ENCODE measurements at places on chromosomes 1 and 21. TPM values are rescaled to one million over a fixed set of nuclear protein-coding genes. Genes with fewer than 3 reads are reported as not detected.

GRCh38 chr1:10918531-10918930 is 93.9 kb upstream of the TARDBP start:
- H3K27me3 ChIP-seq, result no peaks in the 10 kb centered on the region
- H3K4me3 ChIP-seq, result no peak overlapping the region
- H3K36me3 ChIP-seq, result no peaks in the 10 kb centered on the region
- no peak for DNase-seq

GRCh38 chr1:31531177-31531999 is 44.9 kb upstream of the TINAGL1 start:
- H3K27ac ChIP-seq, result no peak overlapping the region
- H3K27me3 ChIP-seq, result no peaks in the 10 kb centered on the region
- DNase-seq, result no peak
- peak overlapping the region; percentile 6 for H3K4me3 ChIP-seq
- no peaks in the 10 kb centered on the region for H3K36me3 ChIP-seq

GRCh38 chr21:17548262-17548661 is 35.4 kb downstream of the CXADR start:
- no peaks in the 10 kb centered on the region for H3K36me3 ChIP-seq
- H3K4me1 ChIP-seq, result no peaks in the 10 kb centered on the region
- H3K27ac ChIP-seq, result no peak overlapping the region
- no peak for DNase-seq
- H3K27me3 ChIP-seq, result no peaks in the 10 kb centered on the region

GJB3 gene
- total RNA-seq, result not detected

KRTAP26-1 gene
- not detected for total RNA-seq

DDAH1 gene
- 8.5 TPM for total RNA-seq

DNA sequence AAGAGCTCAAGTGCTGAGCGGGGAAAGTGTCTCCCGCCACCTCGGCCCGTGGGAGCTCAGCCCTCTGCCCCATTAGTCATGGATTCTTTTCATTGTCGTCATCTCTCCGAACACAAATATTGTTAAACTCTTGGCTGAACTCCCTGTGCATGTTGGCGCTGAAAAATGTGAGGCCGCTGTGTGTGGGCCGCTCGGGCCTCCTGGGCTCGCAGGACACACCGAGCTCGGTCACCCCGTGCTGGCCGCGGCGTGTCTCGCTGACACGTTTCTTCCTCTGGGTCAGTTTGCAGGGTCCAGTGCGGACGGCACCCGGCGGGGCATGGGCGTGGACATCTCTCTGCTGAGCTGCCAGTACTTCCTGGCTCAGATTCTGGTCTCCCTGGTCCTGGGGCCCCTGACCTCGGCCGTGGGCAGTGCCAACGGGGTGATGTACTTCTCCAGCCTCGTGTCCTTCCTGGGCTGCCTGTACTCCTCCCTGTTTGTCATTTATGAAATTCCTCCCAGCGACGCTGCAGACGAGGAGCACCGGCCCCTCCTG is 25.6 kb downstream of the SLC45A1 start:
- H3K4me1 ChIP-seq, result peaks cover 17% of the 10 kb centered on the region
- peak overlapping the region; percentile 41 for H3K4me3 ChIP-seq
- H3K27me3 ChIP-seq, result no peaks in the 10 kb centered on the region
- peaks cover 10% of the 10 kb centered on the region for H3K36me3 ChIP-seq

DNASE2B gene
- total RNA-seq, result not detected

DNA sequence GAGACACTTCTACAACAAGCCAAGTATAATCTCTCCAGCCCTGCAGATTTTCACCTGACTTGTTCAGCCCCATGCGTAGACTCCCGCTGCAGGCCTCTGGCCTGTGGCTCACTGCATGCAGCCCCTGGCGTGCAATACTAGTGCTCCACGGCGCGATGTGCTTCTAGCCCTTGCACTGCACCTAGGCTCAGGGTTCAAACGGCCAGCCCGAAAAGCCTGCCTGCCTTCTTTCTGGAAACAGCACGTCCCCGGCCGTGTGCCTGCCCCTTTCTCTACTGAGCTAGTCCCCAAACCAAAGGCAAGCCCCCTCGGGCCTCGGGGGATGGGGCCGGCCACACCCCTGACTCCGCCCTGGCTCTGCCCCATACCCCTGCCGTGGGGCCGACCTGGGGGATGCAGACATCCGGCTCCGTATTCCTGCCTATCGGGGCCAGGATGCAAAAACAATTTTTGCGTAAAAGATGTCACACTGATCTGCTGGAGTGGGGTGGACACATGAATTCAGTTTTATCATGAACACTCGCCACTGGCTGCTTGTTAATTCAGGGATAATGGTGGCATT is 26.3 kb upstream of the TRAPPC10 start:
- H3K4me1 ChIP-seq, result no peaks in the 10 kb centered on the region
- peaks cover 36% of the 10 kb centered on the region for H3K36me3 ChIP-seq
- DNase-seq, result no peak
- no peak overlapping the region for H3K4me3 ChIP-seq
- no peak overlapping the region for H3K27ac ChIP-seq

- DNase-seq, result no peak
- no peak overlapping the region for H3K27ac ChIP-seq
- H3K4me1 ChIP-seq, result peaks cover 7% of the 10 kb centered on the region
- peaks cover 4% of the 10 kb centered on the region for H3K27me3 ChIP-seq
- peak overlapping the region; percentile 25 for H3K4me3 ChIP-seq
- H3K36me3 ChIP-seq, result no peaks in the 10 kb centered on the region
Observed at GRCh38 chr1:217137210-217137881, 414.1 kb upstream of the ESRRG start.

DNA sequence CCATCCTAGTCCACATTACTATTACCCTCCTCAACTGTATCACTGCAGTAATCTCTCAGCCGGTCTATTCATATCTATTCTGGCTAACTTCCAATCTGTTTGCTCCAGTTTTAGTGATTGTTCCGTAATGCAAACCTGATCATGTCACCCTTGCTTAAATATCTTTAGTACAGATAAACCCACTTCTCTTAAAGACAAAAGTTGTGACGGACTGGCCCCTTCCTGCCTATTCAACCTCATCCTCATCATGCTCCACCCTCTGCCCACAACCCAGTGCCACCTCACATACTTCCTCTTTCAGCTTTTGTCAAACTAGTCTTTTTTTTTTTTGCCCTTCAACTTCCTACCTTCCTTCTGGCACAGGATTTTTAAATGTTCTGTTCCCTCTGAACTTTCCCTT is 2.8 kb upstream of the C1orf162 start:
- peak overlapping the region; percentile 23 for H3K27ac ChIP-seq
- no peak overlapping the region for H3K4me3 ChIP-seq
- H3K27me3 ChIP-seq, result no peaks in the 10 kb centered on the region
- peaks cover 14% of the 10 kb centered on the region for H3K36me3 ChIP-seq

GRCh38 chr1:234962340-234962989 is 166.2 kb downstream of the TOMM20 start:
- no peaks in the 10 kb centered on the region for H3K36me3 ChIP-seq
- H3K4me1 ChIP-seq, result peaks cover 19% of the 10 kb centered on the region
- DNase-seq, result peak; percentile 87
- peak overlapping the region; percentile 32 for H3K4me3 ChIP-seq
- peak overlapping the region; percentile 85 for H3K27ac ChIP-seq
- no peaks in the 10 kb centered on the region for H3K27me3 ChIP-seq

- no peak overlapping the region for H3K27ac ChIP-seq
- H3K36me3 ChIP-seq, result no peaks in the 10 kb centered on the region
- no peak for DNase-seq
Observed at GRCh38 chr1:41390166-41390565, 28.9 kb downstream of the FOXO6 start.

UBIAD1 gene
- total RNA-seq, result 53.0 TPM

- peaks cover 19% of the 10 kb centered on the region for H3K36me3 ChIP-seq
- no peak overlapping the region for H3K4me3 ChIP-seq
- DNase-seq, result no peak
- no peaks in the 10 kb centered on the region for H3K27me3 ChIP-seq
Observed at GRCh38 chr1:83905315-83905907, 93.5 kb downstream of the TTLL7 start.

DNA sequence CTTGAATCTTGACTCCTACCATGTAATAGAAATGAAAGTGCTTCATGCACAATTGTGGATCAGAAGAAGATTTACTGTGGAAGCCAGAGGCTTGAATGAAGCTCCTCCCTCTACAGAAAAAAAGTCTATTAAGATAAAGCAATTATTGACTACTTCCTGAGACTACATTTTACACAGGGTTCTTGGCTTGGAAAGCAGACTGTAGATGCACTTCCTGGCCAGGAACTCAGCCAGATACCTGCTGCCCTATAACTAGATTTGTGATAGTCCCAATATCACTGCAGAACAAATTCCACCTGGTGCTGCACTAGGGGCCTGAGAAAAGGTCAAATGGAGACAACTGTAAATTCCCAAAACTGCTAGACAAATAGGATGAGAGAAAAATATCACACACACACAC is 96.8 kb upstream of the GUCA2B start:
- no peak overlapping the region for H3K4me3 ChIP-seq
- H3K36me3 ChIP-seq, result no peaks in the 10 kb centered on the region
- no peaks in the 10 kb centered on the region for H3K27me3 ChIP-seq
- DNase-seq, result no peak

GRCh38 chr1:41895552-41895951 is 23.2 kb downstream of the HIVEP3 start:
- no peak for DNase-seq
- no peaks in the 10 kb centered on the region for H3K27me3 ChIP-seq
- peaks cover 2% of the 10 kb centered on the region for H3K4me1 ChIP-seq
- H3K4me3 ChIP-seq, result no peak overlapping the region

DMBX1 gene
- not detected for total RNA-seq

DNA sequence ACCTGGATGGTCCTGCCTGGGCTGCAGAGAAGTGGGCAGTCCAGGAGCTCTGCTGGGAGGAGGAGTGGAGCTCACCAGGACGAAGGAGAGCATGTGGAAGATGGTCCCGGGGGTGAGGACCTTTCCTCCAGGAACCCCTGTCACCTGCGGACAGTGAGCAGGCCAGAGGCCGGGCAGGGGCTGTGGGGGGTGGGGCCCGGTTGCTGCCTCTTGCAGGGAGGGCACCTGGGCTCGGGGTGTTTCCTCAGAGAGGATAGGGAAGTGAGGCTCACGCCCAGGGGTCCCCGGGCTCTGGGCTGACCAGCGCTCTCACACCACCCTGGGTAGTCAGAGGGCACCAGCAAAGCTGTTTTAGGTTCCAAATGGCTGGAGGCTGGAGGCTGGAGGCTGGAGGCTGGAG is 22.7 kb upstream of the PEX10 start:
- peaks cover 4% of the 10 kb centered on the region for H3K27me3 ChIP-seq
- no peak for DNase-seq
- no peak overlapping the region for H3K27ac ChIP-seq
- no peaks in the 10 kb centered on the region for H3K4me1 ChIP-seq
- H3K4me3 ChIP-seq, result no peak overlapping the region

SLC22A15 gene
- 5.6 TPM for total RNA-seq

CLCA1 gene
- not detected for total RNA-seq

TSSK3 gene
- 4.8 TPM for total RNA-seq

- H3K27ac ChIP-seq, result no peak overlapping the region
- no peaks in the 10 kb centered on the region for H3K4me1 ChIP-seq
- H3K4me3 ChIP-seq, result no peak overlapping the region
- H3K27me3 ChIP-seq, result no peaks in the 10 kb centered on the region
Observed at GRCh38 chr1:118921994-118922393, 66.1 kb downstream of the TBX15 start.

CAMK1G gene
- total RNA-seq, result not detected

- H3K4me1 ChIP-seq, result peaks cover 36% of the 10 kb centered on the region
- no peaks in the 10 kb centered on the region for H3K27me3 ChIP-seq
- H3K27ac ChIP-seq, result peak overlapping the region; percentile 83
Observed at GRCh38 chr1:6824665-6825368, 39.6 kb downstream of the CAMTA1 start.

E2F2 gene
- not detected for total RNA-seq

DNA sequence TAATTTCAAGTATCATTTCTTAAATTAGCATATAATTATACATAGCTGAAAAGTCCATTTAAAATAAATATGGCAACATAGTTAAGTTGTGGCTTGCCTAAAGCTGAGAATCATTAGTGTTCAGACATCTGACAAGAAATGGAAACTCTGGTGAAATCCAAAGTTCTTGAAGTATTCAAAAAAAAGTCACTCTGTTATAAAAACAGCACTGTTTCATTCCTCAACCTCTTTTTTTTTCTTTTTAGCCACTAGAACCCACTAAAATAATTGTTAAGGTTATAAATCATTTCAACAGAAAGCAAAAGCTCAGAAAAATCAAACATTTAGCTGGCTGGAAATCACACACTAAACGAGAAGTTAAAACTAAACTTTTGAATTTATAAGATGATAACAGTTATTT is 476.7 kb downstream of the LTN1 start:
- no peak overlapping the region for H3K4me3 ChIP-seq
- H3K36me3 ChIP-seq, result no peaks in the 10 kb centered on the region
- H3K27me3 ChIP-seq, result no peaks in the 10 kb centered on the region
- H3K4me1 ChIP-seq, result no peaks in the 10 kb centered on the region
- no peak overlapping the region for H3K27ac ChIP-seq

DNA sequence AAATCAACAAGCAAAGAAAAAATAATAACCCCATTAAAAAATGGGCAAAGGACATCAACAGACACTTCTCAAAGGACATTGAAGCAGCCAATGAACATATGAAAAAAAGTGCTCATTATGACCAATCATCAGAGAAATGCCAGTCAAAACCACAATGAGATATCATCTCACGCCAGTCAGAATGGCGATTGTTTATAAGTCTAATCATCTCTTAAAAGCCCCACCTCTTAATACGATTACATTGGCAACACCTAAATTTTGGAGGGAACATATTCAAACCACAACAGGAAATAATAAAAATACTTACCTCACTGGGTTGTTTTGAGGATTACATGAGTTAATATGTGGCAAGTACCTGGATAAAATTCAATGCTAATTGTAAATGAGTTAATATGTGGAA is 57.1 kb upstream of the PLPPR4 start:
- H3K27me3 ChIP-seq, result no peaks in the 10 kb centered on the region
- no peaks in the 10 kb centered on the region for H3K36me3 ChIP-seq
- no peak for DNase-seq
- H3K4me1 ChIP-seq, result no peaks in the 10 kb centered on the region

GRCh38 chr1:12458571-12458970 is 159.4 kb downstream of the DHRS3 start:
- DNase-seq, result peak; percentile 62
- H3K27ac ChIP-seq, result peak overlapping the region; percentile 92
- H3K36me3 ChIP-seq, result peaks cover 4% of the 10 kb centered on the region
- no peak overlapping the region for H3K4me3 ChIP-seq

Measured in ascending aorta (tissue), 2 donors.